Sciatic nerve (tissue), 2 donors: ENCODE measurements at places on chromosomes 11 and 22. TPM values are rescaled to one million over a fixed set of nuclear protein-coding genes. Genes with fewer than 3 reads are reported as not detected.
A peak's percentile ranks its signal among the peaks of the same experiment; 100 is the strongest.

DNA sequence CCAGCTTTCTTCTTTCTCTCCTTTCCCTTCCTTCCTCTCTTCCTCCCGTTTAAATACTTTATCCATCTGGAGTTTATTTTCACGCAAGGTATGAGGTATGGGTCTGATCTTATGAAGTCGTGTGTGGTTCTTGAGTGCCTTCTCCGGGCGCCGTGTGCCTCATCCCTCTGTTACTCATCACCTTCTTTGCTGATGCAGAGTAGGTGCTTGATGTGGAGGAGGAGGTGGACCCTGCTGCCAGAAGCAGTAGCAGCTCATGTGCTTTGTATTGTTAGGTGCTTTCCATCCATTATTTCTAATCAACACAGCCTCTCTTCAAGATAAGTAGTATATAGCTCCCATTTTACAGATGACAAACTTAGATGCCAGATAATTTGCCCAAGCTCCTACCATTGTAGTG is 47.0 kb downstream of the TNRC6B start:
- DNase-seq: no peak

Gene CRYAB
- 1,238 TPM for total RNA-seq

Gene GLB1L2
- 1.6 TPM for total RNA-seq

Gene UCP2
- 43.1 TPM for total RNA-seq

Gene KRTAP5-2
- not detected for total RNA-seq

DNA sequence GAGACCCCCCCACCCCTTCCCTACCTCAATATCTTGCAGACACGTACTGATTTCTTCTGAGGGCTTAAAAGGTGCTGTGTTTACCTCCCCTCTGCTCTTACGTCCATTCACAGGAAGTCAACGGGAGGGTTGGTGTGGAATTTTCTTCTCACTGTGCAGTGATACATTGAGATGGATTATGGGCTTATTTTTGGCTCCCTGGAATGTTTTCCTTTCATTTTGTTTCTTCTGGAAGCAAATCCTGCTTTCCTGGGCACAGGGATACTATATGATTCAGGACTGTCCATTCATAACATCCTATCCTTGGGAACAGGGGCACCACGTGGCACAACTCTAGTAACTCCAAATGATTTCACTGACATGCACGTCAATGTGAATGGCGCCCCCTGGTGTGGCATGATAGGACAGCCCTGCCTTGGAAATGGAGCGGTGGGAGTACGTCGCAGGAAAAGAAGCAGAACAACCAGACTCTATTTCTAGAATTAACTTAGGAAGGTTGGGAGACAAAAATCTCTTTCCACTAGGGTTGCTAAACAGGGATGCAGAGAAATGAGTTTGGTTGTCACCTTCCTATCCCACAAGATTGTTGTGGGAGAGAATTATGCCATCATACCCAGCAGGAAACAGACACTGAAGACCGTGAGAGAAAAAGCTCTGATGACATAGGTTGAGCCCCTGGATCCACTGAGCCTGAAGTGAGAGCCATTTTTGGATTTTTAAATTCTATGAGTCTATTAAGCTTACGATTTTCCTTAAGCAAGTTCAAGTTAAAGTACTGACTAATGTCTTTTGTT is 146.5 kb upstream of the RAG2 start:
- DNase-seq: peak; percentile 87

GRCh38 chr22:38073150-38074130 is 10.5 kb downstream of the SLC16A8 start:
- no peak for DNase-seq

DNA sequence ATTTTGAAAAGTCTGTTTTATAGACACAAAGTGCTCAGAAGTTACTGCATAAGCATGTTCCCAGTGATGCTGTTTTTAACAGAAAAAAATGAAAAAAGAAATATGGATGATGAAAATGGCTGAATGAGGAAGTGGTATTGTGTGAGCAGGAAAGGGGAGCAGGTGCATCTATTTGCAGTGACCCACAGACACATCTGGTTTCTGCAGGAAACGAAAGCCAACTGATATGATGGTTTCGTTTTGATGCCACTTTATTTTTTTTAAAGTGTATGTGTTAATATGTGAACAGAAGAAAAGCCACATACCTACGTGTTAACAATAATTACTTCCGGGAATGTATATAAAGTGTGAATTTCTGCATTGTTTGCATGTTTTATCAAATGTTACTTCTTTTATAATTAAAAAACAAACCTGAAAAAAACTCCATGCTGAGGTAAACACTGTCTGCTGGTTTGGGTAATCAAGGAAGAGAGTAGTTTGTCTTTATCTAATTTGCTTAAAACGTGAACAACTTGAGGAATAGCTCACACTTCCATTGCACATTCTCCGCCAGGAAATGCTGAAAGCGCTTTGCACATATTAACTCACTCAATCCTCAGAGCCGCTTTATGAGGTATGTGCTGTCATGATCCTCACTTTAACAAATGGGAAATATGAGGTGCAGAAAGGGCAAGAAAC is 1335.9 kb downstream of the TBC1D22A start:
- no peak for DNase-seq

DNA sequence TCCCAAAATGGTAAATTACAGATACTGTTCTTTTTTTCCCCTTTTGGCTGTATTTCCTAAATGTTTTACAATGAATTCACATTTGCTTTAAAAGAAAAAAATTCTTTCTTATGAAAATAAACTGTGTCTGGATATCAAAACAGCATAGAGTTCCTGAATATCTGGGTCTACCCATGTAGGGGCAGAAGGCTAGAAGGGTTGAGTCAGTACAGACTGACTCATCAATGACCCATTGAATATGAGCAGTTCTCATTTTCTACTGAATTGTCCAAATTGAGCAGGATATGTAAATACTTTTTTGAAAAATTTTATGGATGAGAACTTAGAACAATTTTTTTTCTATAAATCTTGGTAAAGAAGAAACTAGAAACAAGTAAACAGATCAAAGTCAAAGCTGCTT is 16.3 kb upstream of the C11orf87 start:
- DNase-seq: no peak

DNA sequence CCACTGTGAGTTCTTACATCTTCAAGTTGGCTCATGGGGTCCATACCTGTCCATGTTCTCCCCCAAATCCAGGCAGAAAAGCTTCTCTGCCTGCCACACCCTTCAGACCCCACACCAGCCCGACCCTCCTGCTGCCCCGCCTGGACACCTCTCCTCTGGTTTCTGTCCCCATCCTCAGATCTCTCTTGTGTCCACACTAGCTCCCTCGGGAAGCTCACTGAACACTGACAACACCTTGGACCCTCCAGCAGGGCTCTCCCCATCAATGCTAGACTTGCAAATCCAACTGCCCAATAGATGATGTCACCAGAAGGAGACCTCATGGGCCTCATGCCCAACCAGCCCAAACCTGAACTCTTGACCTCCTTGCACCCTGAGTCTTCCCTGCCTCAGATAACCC is 2.9 kb downstream of the SCARF2 start:
- peak; percentile 22 for DNase-seq

Gene NRGN
- total RNA-seq: 6.2 TPM

DNA sequence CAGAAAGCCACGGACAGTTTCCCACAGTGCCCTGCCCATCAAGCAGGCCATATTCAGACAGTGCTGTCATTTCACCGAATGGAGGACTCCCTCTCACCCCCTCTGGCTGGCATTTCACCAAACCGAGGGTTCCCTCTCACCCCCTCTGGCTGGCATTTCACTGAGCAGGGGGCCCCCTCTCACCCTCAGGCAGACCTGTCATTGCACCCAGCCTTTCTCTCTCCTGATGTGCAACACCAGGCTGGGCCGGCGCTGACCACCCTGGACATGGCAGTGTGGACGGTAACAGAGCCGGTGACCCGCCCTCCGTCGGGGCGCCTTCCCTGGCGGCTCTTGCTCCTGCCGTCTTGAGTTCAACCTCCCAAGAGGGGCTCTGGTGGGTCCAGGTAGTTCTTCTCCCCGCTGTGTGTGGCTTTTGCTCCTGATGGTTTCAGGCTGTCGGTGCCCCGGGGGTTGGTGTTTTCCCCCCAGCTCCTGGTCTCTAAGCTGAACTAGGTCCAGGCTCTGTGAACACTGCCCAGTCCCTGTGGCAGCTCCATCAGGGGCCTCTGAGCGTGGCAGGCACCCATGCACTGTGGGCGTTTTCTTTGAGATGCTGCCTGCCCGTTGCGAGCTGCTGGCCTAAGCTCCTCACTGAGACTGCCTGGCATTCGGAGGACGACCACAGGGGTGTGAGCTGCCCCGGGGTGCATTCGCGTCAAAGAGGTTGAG is 46.9 kb downstream of the SMIM38 start:
- DNase-seq: peak; percentile 54

DNA sequence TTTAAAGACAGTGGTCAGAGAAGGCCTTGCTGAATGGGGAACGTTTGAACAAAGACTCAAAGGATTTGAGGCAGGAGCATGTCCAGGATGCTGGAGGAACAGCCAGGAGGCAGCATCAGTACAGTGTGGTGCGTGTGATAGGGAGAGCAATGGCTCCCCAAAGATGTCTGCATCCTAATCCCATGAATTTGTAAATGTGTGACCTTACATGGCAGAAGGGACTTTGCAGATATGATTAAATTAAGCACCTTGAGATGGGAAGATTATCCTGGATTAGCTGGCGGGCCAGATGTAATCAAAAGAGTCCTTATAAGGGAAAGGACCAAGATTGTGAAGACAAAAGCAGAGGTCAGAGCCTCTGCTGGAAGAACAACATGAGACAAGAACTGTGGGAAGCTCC is 24.6 kb upstream of the FAT3 start:
- no peak for DNase-seq

DNA sequence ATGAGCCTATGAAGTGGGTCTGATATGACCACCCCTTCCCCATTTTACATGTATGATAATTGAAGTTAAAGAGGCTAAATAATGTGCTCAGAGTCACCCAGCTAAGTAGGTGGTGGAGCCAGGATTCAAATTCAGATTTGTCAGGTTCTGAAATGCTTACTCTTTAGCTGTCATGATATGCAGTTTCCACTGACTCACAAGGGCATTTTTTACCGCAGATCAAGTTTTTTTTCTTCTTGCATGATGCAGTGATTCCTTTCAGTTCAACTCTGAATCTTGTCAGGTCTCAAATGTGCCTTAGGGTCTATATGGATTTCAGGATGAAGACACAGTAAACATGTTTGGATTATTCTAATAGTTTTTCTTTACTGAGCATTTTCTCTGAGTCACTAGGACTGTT is 12.6 kb upstream of the TRIM44 start:
- no peak for DNase-seq
